Activated CD4-positive, alpha-beta T cell treated with anti-CD3 and anti-CD28 coated beads, Interleukin-2, amount 50 U/mL, for 48 hours (primary cell): ENCODE measurements at places on chromosomes 1 and 21.

GRCh38 chr1:91325456-91325855 is 79.2 kb downstream of the HFM1 start:
- no peak for DNase-seq

DNA sequence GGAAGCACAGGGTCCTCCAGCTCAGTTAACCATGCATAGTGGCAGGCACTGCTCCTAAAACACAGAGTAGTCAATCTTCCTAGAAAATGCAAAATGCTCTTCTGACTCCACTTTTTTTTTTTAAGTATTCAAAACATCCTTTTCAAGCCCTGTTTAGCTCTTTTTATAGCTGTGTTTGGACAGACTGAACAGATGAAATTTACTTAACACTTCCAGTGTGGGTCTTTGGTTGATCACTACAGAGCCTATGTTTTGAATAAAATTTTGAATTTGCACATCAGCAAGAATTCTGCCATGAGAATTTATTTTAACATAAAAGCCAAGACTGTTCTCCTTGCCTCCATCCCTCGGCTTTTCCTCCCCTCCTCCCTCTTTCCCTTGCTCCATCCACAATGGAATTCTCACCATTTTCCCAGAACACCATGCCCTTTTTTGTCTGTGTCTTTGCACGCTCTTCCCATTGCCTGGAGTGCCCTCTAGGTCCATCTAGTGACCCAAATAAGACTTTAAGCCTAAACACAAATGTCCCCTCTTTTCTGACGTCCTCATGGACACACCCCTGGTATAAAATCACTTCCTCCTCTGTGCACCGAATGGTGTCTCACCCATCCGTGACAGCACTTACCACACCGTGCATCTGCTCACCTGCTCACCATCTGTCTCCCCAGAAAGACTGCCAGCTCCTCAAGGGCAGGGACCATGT is 24.0 kb upstream of the CPT2 start:
- DNase-seq, result no peak

DNA sequence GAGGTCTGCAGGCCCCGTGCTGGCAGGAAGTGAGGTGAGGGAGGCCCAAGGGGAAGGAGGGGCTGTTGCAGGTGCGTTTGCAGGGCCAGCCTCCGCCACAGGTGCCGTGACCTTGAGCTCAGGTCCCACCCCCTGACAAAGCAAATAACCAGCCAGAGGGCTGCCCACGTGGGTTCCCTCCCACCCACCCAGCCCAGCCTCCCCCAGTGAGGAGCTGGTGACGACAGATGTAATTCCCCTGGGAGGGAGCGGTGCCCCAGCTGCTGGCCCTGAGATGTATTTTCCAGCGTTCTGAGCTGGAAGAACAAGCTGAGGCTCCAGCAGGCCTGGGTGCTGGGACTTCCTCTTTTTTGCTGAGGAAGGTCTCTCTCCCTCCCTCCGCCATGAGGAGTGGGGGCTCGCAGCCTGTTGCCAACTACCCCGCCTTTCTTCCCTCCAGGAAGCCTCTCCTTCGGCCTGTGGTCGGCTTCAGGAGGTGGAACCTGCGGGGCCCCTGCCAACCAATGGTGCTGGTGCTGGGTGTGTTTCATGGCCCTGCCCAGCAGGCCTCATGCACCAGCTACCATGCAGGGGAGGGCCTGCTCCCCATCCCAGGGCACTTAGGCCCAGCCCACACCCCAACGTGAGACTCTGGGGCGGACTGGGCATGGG is 153.2 kb downstream of the PRDM16 start:
- DNase-seq, result no peak

- no peak for DNase-seq
Measured at GRCh38 chr1:160048335-160048734, 16.5 kb upstream of the PIGM start.
